ENCODE measurements at places on chromosomes 11 and 22. TPM values are rescaled to one million over a fixed set of nuclear protein-coding genes. Genes with fewer than 3 reads are reported as not detected.

DNA sequence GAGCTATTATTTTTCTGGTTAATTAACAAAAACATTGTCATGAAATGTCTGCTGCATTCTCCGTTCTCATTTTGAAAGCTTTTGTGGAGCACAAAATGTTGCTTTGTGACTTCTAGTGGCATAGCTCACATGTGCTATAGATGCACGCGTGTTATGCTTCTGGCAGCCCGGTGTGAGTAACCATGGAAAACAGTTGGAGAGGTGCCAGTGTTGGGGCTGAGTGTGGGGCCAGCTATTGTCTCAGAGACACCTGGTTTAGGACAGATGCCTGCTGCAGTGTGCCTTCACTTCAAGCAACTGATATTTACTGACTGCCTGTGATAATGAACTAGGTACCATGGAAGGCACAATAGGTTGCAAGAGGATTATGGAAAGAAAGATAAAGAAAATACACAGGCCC, 760.6 kb downstream of the NTM start:
- H3K27me3 ChIP-seq, result no peaks in the 10 kb centered on the region
- no peak for DNase-seq
- no peaks in the 10 kb centered on the region for H3K36me3 ChIP-seq
- H3K4me3 ChIP-seq, result no peak overlapping the region
- H3K27ac ChIP-seq, result no peak overlapping the region

DNA sequence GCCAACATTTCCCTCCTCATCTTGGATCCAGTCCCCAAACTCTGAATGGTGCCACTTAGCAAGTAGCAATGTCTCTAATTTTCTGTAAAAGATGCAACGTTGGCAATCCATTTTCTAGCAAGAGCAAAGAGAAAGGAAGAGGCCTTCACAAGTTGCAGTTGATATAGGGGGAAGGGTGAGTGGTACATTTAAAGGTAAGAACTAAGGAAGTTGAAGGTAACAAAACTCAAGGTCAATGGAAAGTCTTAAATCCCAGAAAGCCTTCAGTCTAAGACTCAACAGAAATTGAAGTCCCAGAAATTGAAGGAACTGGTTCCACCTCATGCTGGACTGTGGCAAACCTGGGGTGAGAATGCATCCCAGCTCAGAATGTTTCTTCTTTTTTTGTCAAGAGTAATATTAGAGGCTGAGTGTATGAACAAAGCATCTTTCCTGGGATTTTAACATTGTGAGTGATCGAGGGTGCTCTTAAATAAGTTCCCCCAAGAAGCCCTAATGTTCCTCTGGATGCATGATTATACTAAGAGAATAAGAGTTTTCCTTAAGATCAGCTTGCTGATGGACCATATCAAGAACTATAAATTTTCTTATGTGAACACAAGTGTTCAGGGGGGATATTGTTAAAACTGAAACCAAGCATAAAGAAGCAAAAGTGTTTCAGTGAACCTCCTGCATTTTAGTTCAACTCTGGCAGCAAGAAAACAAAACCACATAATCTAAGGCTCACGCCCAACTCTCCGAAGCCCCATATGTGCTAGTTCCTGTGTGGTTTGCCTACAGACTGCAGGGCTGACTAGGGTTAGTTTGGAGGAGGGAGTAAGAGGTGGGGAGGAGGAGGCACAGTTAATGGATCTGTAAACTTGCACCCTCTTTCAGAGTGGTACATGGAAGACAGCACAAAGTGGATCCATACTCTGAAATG, at the start of gene GRAP2:
TSS of gene GRAP2 (plus strand) at position 779 of the 922 bp plus-strand sequence. CDS start 46,023 bp downstream, outside the sequence.
- H3K36me3 ChIP-seq, result no peaks in the 10 kb centered on the region
- no peaks in the 10 kb centered on the region for H3K4me1 ChIP-seq
- no peak within 1 kb of the TSS for H3K4me3 ChIP-seq
- H3K27ac ChIP-seq, result no peak within 1 kb of the TSS
- no peaks in the 10 kb centered on the region for H3K27me3 ChIP-seq

DNA sequence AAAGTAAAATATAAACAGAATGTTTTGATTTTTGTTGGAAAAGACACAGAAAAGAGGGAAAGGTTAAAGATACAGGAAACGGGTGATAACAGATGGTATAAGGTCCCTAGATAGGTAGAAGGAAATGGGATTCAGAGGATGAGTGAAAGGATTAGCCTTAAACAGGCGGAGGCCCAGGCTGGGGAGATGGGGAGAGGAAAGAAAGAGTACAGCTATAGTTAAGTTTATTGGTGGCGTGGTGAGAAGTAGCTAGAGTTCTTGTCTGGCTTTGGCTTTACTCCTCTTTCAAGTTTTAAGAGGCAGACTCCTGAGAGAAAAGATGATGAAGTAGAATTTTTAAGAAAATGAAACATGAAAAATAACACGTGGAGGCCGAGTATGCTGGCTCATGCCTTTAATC, 13.7 kb downstream of the ZBTB44 start:
- DNase-seq, result no peak
- peaks cover 4% of the 10 kb centered on the region for H3K4me1 ChIP-seq
- H3K4me3 ChIP-seq, result no peak overlapping the region
- H3K27me3 ChIP-seq, result no peaks in the 10 kb centered on the region
- H3K27ac ChIP-seq, result no peak overlapping the region

GRCh38 chr11:6681949-6682348, 1.2 kb downstream of the MRPL17 start:
- H3K4me1 ChIP-seq, result peaks cover 6% of the 10 kb centered on the region
- no peaks in the 10 kb centered on the region for H3K27me3 ChIP-seq
- DNase-seq, result no peak
- peaks cover 16% of the 10 kb centered on the region for H3K36me3 ChIP-seq
- peak overlapping the region; percentile 98 for H3K4me3 ChIP-seq

DNA sequence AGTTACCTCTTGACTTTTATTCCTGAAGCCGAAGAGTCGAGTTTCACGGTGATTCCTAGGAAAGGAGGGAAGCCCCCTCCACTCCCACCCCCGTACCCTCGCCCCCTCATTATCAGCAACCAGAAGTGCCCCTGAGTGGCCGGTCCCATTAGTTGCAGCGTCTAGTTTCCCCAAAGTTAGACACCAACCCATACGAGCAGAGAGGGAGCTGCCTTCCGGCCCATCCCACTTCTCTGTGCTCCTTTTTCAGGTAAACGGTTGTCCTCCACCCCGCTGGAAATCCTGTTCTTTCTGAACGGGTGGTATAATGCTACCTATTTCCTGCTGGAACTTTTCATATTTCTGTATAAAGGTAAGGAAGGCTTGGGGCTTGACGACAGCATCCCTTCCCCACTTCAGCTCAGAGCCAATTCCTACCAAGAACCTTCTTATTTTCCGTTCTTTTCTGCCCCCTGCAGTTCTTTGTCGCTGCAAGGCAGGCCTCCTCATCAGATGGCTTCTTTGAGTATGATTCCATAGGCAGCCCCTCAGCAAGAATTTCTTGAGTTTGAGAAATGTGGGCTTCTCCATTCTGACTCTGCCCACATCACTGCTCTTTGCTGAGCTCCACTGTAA, 701 bp downstream of the TMEM216 start:
- no peak overlapping the region for H3K27ac ChIP-seq
- H3K4me3 ChIP-seq, result peak overlapping the region; percentile 98
- no peaks in the 10 kb centered on the region for H3K27me3 ChIP-seq
- no peaks in the 10 kb centered on the region for H3K4me1 ChIP-seq
- no peak for DNase-seq

- H3K36me3 ChIP-seq, result no peaks in the 10 kb centered on the region
- H3K27me3 ChIP-seq, result no peaks in the 10 kb centered on the region
- H3K27ac ChIP-seq, result no peak overlapping the region
- no peak for DNase-seq
- no peak overlapping the region for H3K4me3 ChIP-seq
Measured at GRCh38 chr11:83508804-83509203, 222.6 kb upstream of the CCDC90B start.

- no peaks in the 10 kb centered on the region for H3K36me3 ChIP-seq
- no peak overlapping the region for H3K4me3 ChIP-seq
- H3K27ac ChIP-seq, result no peak overlapping the region
- no peaks in the 10 kb centered on the region for H3K4me1 ChIP-seq
- peaks cover 79% of the 10 kb centered on the region for H3K27me3 ChIP-seq
Measured at GRCh38 chr22:22156716-22157347, 87.8 kb upstream of the VPREB1 start.

GRCh38 chr11:35676611-35676965, 14.0 kb downstream of the TRIM44 start:
- no peak overlapping the region for H3K27ac ChIP-seq
- H3K36me3 ChIP-seq, result no peaks in the 10 kb centered on the region

GRCh38 chr22:47322854-47323253, 560.4 kb downstream of the TBC1D22A start:
- DNase-seq, result no peak
- no peaks in the 10 kb centered on the region for H3K4me1 ChIP-seq
- no peak overlapping the region for H3K27ac ChIP-seq
- no peaks in the 10 kb centered on the region for H3K36me3 ChIP-seq

Gene LARGE1
- total RNA-seq, result 69.5 TPM

Gene OR2AG2
- total RNA-seq, result 0.17 TPM

Gene MS4A1
- not detected for total RNA-seq

Gene OR5B21
- not detected for total RNA-seq

Gene SPON1
- 4.3 TPM for total RNA-seq

Data from H1 (cell line).